Fibroblast of skin of left biceps (primary cell): ENCODE measurements at places on chromosomes 4 and X.
A peak's percentile ranks its signal among the peaks of the same experiment; 100 is the strongest.

DNA sequence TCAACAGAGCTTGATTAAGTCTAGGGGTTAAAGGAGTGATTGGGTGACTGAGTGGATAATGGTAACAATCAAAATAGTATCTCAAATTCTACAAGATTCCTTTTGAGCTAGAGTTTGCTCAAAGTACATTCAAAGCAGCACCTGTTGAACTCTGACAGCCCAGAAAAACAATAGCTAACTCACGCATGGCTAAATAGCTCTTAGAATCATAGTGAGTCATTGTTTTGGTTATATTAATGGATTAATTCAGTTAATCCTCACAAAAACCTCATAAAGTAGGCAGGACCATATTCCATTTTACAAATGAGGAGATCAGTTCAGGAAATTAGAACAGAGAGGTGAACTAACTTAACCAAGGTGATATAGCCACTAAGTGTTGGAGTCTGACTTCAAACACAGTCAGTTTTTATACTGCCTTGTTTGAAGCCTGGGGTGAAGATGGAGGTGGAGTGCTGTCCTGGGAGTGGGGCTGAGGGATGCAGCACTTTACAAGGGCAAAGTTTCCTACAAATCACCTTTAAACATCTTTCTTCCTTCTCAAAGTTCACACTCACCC lies 35.9 kb upstream of the PPM1K start:
- DNase-seq: no peak

GRCh38 chrX:93593966-93594365 lies 79.4 kb downstream of the NAP1L3 start:
- DNase-seq: no peak

GRCh38 chrX:9291629-9292028 lies 173.2 kb upstream of the TBL1X start:
- no peak for DNase-seq

- DNase-seq: no peak
Observed at GRCh38 chrX:29902004-29902403, 313.4 kb upstream of the MAGEB2 start.

- no peak for DNase-seq
Observed at GRCh38 chr4:2698951-2699505, 57.1 kb downstream of the TNIP2 start.

DNA sequence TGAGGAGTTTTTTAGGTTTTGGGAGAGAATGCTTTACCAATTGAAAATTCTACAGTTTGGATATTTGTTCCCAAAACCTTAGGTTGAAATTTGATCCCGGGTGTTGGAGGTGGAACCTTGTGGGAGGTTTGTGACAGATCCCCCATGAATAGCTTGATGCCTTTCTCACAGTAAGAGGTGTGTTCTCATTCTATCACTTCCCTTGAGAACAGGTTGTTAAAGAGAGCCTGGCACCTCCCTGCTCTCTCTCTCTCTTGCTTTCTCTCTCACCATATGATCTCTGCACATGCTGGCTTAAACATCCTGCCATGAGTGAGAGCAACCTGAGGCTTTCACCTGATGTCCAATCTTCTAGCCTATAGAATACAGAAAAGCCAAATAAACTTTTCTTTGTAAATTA lies 1475.5 kb upstream of the AGA start:
- DNase-seq: no peak

GRCh38 chr4:7196736-7197135 lies 4.4 kb downstream of the SORCS2 start:
- DNase-seq: no peak

DNA sequence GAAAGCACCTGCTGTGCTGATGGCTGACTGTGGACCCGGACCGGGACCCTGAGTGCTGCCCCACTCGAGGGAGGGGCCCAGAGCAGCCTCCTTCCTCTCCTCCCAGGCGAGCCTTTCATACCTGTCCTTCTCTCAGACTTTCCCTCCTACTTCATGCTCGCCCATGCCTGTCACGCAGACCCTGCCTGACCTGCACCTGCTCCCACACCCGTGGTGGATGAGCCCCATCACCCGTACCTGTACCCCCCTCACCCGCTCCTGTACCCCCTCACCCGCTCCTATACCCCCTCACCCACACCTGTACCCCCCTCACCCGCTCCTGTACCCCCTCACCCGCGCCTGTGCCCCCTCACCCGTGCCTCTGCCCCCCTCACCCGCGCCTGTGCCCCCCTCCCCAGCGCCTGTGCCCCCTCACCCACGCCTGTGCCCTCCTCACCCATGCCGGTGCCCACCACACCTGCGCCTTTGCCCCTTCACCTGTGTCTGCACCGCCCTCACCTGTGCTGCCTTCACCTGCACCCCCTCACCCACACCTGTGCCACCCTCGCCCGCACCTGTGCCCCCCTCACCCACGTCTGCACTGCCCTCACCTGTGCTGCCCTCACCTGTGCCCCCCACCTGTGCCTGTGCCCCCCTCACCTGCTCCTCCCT lies 5.8 kb downstream of the MAEA start:
- no peak for DNase-seq

DNA sequence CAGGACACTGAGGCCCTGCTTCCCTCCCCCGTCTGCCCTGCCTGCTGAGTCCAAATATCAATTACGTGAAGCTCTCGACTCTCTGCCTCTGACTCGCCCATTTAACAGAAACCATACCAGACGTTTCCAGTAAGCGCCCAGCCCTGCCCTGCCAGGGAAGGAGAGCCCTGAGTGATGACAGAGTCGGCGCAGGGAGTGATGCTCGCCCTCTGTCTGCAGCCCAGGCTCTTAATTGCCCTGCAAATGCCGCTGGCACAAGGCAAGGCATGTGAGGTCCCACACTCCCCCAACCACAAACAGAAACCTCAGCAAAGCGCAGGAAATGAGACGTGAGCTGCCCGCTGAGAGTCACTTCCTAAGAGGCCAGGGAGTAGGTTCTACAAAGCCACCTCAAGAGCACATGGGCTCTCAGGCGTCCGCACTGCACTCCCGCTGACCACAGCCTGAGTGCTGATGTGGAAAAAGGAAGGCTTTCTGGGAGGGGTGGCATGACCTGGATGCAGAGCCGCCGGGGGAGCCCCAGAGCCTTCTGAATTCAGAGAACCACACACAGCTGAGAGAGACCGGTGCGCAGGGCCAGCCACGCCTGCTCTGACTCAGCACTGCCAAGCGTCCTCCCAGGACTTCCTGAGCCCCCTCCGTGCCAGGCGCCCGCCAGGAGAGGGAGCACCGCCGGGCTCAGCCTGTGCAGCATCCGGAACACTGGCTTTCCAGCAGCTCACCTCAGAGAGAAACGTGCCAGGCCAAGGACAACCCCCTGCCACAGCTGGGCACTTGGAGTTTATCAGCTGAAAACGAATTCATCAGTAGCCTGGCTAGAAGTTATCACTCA lies 5.3 kb downstream of the ZFYVE28 start:
- DNase-seq: peak; percentile 17

DNA sequence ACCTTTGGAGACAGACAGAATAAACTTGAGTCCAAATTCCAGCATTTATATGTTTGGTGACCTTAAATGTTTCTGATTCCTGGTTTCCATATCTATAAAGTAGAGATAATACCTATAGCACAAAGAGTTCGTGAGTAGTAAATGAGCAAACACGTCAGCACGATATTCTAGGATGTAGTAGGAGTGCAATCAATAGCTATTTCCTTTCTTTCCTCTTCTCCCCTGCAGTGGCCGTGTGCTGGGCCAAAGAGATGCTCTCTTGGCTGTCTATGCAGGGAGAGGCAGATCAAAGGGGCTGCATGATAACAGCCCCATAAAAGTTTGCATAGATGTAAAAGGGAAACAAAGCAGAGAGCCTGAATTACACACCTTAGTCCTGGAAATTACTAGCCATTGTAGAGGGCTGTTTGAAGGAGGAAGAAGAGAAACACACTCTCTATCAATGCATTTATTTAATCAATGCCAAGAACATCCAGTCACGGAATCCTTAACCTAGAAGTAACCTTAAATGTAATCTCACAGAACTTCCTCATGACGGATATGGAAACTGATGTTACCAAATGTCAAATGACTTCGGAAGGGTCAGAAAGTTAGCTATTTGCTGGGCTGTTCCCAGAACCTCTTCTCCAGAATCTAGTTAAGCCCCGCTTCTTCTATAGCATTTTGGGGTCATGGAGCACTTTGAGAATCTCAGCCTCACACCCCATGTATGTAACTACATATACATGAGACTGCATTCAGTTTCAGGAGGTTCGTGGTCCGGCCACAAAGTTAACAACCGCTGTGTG lies 35.5 kb upstream of the PLAC8 start:
- no peak for DNase-seq

DNA sequence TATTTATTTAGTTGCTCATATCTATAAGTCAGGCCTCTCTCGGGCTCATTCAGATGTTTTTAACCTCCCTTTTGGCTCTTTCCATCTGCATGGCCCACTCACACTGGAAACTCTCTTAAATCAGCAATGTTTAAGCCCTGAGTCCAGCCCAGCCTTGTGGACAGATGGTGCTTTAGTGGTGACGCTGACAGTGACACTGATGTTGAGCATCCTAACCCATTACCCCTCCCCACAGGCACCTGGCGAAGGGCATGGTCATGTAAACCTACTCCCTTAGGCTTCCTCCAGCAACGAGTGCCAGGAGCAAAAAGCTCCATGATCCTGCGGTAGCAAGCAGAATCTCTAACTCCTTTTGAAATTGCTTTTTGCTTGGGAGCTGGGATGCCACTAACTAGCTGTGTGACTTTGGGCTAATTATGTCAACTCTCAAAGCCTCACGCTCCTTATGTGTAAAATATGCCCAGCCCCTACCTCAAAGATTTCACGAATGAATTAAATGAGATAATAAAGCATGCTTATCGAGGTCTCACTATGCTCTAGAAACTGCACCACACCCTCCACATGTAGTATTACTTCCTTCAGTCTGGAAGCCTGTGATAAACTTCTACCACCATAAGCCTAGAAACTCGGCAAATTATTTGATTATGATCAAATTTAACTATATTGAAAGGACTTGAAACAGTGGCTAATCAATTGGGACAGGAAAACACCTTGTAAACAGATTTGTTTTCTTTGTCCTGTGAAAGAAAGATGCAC lies 569.4 kb downstream of the BCOR start:
- no peak for DNase-seq

DNA sequence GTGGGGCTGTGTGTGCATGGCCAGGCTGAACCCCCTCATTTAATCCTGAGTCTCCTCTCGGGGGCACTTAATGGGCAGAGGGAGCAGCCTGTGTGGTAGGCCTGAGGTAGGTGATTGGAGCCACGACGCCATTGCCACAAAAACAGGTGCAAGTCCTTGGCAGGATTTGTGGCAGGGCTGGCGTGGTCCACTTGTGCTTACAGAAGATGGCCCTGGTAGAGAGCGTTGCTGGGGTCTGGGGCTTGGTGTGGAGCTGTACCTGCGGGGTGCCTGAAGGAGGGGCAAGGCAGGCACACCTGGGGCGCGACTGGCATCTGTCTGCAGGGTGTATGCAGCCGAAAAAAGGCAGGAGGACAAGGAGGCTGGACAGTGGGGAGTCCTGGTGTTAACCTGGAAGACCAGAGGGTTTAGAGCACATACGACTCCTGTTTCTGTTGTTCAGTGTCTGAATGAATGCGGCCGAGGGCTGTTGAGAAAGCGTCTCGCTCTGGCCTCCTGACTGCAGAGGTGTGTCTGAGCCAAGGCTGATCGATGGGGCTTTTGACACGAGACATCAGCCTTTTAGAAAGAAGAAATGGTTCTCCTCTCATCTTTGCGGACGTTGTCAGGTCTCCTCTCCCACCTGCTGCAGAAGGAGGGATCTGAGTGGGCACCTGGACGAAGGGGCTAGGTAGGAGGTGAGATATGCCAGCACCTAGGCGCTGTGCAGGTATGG lies 52.0 kb downstream of the TBC1D14 start:
- DNase-seq: no peak

DNA sequence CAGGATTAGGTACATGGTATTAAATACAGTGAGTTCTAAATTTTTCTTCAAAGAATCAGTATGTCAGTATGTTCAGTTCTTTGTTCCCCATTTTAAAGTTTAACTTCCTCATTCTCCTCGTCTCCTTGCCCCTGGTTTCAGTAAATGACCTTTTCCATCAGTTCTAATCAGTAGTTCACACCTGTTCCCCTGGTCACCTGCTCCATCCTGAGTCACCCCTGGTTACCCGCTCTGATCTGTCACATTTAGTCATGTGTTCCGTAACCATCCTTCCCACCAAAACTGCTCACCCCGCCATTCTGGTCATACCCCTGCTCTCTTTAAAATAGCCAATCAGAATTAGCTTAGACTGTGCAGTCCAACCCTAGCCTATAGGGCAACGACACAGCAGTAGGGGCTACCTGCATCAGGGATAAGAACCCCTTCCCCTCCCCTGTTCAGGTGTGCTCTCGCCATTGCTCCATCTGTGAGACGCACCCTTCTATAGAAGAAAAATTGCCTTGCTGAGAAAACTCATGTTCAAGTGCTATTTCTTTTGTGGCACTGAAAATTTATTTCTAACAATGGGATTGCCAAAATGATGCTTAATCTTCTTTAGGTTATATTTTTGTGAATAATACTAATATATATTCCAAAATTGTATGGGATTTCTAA lies 181.3 kb downstream of the OR13H1 start:
- DNase-seq: no peak

GRCh38 chr4:107740381-107740780 lies 20.3 kb upstream of the PAPSS1 start:
- no peak for DNase-seq

GRCh38 chr4:80425124-80426100 lies 89.9 kb downstream of the CFAP299 start:
- no peak for DNase-seq

- no peak for DNase-seq
Observed at GRCh38 chr4:15778289-15779241, at the start of gene CD38. TSS of gene CD38 (plus strand) at chr4:15778328. CDS start at chr4:15778415, 87 bp downstream.

DNA sequence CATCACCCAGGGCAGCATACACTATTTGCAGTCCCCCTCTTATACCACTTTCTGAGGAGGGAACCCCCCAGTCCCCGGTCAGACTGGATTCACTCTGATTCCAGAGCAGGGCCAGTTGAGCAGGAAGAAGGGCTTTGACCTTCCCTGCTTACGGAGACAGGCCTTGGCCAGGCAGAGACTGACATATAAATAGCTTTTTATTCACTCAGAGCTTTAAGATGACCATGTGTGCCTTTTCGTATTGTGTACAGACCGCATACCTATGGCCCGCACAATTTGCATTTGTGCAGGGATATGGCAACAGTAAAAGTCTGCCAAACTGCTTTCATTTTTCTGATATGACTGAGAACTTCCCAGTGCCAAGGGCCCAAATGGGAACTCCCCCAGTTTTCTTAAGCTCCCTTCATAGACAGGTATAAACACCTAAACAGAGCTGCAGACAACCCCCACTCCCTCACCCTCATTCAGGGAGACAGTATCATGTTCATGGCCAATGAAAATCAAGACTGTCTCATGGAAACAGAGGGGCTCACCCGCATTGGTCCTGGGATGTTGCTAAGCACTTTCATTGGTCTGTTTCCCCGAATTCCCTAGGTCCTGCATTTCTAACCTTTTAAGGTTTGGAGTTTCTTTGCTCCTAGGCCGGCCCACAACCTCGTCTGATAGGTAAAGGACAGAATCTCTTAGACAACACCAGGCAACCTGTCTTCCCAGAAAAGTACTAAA lies 86.0 kb downstream of the RTL5 start:
- no peak for DNase-seq

DNA sequence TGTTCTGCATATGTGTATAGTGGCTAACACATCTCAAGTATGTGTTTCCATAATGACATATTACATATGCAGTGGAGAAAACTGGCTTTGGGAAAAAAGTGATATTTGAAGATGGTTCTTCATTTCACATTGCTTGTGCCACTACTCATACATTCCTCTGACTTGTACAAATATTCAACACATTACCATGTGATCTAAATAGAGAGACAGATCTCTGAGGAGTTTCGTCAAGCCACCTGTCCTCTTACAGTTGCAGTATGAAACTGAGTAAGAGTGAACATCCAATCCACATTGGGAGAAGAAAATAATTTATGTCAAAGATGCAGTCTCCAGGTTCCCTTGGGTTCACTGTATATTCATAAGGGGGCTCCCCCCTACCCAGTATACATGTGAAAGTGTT lies 123.9 kb downstream of the KDR start:
- no peak for DNase-seq
